ENCODE measurements at places on chromosomes 7 and 10. TPM values are rescaled to one million over a fixed set of nuclear protein-coding genes. Genes with fewer than 3 reads are reported as not detected.

- no peak for DNase-seq
Observed at GRCh38 chr7:150972023-150972468, 6.1 kb downstream of the KCNH2 start.

DNA sequence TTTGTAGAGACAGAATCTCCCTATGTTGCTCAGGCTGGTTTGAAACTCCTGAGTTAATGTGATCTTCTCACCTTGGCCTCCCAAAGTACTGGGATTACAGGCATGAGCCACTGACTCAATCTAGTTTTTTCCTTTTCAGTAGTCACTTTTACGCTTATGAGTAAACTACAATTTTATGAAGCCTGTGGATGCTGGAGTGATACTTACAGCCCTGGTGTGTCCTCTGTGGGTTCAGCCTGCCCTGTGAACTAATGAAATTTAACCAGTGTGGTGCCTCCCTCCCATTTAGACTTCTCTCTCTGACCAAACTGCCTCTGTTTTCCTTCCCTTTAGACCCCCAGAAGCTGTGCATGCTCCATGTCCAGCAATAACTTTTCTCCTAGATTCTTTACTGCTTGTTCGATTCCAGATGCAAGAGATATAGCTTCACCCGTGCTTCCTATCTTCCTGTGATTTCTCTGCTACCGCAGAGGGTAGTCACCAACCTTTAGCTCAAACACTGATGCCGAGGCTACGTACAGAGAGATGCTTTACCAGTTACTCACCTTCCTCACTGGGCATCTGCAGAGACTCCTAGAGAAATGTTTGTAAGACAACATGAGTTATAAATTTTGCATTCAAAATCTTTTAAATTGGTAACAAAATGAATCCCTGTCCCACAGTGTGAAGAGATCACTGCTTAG, 90.8 kb downstream of the KIAA1217 start:
- DNase-seq = no peak

DNA sequence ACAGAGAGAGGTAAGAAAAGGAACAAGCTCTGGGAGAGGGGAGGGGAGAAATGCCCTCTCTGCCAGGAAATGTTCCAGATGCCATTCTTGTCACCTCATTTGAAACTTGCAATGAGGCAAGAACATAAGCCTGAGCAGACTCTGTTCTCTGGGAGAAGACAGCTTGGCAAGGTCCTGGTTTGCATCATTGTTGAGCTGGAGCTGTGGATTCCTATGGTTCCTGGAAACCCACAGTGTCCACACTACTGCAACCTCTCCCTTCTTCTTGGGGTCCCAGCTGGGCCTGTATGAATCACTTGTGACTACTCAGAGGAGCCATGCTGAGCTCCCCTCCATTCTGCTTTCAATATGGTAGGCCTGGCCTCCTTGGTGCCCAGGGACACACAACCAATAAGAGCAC, 60.8 kb upstream of the HECTD2 start:
- peak; percentile 42 for DNase-seq

GRCh38 chr7:99788554-99788953, 4.6 kb upstream of the CYP3A4 start:
- no peak for DNase-seq

DNA sequence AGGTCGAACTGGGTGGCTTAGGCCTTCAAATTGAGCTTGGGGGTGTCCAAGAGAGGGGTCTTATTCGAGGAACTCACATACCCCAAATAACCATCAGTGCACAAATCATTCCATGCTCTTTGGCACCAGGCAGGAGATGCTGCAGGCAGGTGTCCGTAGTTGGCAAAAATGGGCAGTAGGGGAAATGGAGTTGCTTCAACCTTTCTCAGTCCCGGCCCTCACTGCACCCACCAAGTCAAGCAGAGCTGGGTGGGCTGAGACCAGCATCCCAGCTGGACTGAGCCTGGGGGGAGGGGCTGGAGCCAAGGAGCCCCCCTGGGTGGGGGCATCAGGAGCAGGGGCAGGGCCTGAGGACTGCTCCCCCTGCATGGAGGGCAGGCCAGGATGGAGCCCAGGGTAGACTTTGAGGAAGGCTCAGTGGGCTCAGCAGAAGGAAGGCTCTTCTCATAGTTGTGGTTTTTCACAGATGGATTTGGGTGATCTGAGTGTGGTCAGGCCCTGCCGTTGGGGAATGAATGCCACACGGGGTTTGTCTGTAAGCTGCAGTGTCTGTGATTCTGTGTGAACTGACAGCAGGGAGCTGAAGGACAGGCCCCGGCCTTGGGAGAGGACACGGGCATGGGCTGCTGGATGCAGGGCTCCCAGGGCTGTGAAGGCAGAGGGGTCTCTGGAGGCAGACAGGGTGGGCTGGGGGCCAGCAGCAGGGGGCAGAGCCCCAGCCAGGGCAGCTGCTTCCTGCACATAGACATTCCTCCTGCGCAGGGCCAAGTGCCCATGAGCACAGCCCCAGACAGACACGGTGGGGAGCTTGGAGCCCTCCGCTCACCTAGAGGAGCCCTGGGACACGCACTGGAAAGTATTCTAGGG, 144.5 kb downstream of the ADCY1 start:
- no peak for DNase-seq

DNA sequence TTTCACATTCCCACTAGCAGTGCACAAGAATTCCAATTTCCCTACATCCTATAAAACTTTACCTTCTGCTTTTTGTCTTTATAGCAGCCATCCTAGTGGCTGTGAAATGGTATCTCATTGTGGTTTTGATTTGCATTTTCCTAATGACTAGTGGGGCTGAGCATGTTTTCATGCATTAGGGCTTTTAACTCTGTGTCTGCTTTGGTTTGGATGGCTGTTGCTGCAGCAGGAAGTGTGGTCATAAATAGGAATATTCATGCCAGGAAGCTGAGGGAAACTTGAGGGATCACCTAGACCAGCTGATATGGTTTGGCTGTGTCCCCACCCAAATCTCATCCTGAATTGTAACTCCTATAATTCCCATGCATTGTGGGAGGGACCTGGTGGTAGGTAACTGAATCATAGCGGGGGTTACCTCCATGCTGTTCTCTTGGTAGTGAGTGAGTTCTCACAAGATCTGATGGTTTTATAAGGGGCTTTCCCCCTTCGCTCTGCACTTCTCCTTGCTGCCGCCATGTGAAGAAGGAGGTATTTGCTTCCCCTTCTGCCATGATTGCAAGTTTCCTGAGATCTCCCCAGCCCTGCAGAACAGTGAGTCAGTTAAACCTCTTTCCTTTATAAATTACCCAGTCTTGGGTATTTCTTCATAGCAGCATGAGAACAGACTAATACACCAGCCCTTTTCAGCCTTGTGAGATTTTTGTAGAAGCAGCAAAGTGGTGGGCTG, 181.8 kb upstream of the PITRM1 start:
- no peak for DNase-seq

DNA sequence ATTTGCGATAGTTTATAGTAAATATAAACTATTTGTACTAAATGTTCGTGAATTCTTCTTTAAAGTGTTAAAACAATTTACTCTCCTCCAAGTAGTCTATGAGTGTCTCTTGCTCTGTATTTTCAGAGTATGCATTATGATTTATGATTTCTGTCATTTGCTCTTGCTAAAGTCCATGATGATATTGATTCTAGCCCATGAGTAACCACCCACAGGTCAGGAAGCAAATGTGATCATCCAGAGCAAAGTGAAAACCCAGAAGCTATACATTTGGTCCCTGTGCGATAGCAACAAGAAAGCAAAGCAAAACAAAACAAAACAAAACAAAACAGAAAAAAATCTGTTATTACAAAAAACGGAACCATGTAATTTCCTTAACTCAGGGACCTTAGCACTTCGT, 225.9 kb downstream of the HDAC9 start:
- no peak for DNase-seq

- no peak for DNase-seq
Observed at GRCh38 chr10:13686331-13686752, 99.6 kb downstream of the PRPF18 start.

- DNase-seq = peak; percentile 64
Observed at GRCh38 chr10:42933448-42934340, 143.2 kb upstream of the RET start.

DNA sequence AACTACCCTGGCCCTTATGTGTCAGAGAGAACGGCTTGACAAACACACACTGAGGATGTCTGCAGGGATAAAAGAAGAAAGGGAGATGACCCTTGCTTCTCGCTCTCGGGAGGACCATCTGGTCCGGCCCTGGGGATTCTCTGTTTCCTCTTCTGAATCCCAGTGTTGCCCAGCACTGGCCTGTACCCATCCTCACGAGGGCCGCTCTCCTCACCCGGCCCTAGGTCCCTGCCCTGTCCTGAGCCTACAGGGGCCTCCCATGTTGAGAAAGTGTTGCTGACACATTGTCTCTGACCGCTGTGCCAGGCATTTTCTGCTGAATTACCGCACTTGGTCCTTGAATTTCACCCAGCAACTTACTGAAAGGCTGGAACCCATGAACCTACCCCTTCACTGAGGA, 171.9 kb upstream of the LANCL2 start:
- DNase-seq = no peak

- DNase-seq = no peak
Observed at GRCh38 chr7:41885748-41886147, 182.9 kb upstream of the INHBA start.

DNA sequence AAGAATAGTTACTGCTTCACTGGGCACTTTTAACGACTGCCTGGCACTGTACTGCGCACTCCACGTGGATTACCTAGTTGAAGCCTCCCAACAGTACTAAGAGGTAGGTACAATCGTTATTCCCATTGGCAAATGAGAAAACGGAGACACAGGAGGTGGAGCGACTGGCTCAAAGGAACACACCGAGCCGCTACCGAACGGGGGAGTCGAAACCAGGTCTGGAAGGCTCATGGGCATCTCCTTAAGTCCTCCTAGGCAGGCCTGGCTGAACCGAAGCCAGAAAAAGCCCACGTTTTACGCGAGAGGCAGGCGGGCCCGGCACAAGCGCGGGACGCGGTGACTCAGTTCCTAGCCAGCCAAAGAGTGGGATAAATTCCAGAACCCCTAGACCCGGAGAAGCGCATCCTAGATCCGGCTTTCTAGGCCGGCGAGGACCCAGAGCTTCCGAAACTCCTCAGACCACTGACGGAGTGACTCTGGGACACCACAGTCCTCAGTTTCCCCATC, 472 bp downstream of the PDAP1 start:
- peak; percentile 59 for DNase-seq

GRCh38 chr10:106267591-106267990, 896.9 kb downstream of the SORCS1 start:
- no peak for DNase-seq

- DNase-seq = peak; percentile 55
Observed at GRCh38 chr7:150402671-150403321, 23.7 kb downstream of the ZNF775 start.

GRCh38 chr7:63012633-63013183, 985.9 kb upstream of the ZNF722 start:
- peak; percentile 24 for DNase-seq

DNA sequence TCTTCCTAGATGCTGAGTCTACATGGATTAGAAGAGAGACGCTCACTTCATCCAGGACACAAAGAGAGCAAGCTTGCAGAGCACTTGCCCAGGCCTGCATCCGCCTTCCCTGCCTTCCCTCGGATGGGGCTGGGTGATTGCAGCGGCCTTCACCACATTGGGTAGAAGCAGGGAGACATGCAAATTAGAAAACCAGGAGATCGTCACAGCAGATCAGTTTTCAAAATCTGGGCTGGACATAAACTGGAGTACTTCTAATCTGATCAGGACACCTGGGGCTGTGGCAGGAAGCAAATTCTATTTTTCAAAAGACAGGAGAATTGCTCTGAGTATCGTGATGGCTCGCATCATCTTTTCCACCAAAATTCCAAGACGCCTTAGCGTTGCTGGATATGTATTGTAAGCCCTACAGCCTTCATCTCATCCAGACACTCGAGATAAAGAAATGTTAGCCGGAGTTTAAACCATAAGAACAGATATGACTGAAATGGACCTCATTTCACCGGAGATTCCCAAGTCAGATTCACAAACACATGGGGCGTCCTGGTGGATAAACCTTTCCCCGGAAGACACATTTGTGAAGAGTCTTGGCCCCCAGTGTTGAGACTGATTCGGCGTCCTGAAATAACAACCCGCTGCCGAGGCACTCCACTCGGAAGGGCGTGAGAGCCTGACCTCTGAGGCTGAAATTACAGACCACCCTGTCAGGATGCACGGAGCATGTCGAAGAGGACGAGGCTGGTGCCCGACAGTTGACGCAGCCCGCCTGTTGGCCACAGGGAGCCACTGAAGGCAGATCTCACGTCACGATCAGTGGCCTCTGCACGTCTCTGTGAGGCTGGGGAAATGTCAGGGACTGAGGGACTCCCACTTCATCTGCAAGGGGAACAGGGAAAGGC, 91.2 kb upstream of the PARD3 start:
- peak; percentile 5 for DNase-seq

CCL24 gene
- total RNA-seq = not detected

CH25H gene
- total RNA-seq = 2.0 TPM

SNX13 gene
- total RNA-seq = 23.1 TPM

SFMBT2 gene
- 3.4 TPM for total RNA-seq

OR13A1 gene
- not detected for total RNA-seq

KLF14 gene
- total RNA-seq = not detected

MRLN gene
- total RNA-seq = not detected

HECTD2 gene
- 13.0 TPM for total RNA-seq

Measured in body of pancreas (tissue), 4 donors.